ENCODE measurements at places on chromosomes 12 and 14.

- DNase-seq = no peak
These were observed 75.8 kb downstream of the SINHCAF start for GRCh38 chr12:31250179-31250578.

GRCh38 chr12:116508145-116509121, 50.7 kb upstream of the MAP1LC3B2 start:
- no peak for DNase-seq

DNA sequence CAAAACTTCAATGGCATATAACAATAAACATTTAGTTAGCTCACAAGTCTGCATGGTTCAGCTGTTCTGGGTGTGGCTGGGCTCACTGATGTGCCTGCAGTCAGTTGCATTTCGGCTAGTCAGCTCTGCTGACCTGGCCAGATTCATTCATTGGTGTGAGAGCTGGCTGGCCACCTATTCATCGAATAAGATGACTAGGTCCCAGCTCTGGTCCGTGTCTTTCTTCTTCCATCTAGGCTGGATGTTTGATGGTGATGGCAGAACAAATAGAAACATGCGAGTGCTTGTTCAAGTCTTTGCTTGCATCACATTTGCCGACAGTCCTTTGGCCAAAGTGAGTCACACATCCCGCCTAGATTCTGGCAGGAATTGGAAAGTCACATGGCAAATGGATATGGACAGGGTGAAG, 203.3 kb upstream of the CRY1 start:
- DNase-seq = peak; percentile 72

GRCh38 chr12:111881716-111882115, 39.7 kb downstream of the MAPKAPK5 start:
- no peak for DNase-seq

- DNase-seq = peak; percentile 91
These were observed 60.3 kb upstream of the BCL2L14 start for GRCh38 chr12:12010277-12011039.

- DNase-seq = no peak
These were observed at the start of gene DNAJC22 for GRCh38 chr12:49346659-49347310. Gene DNAJC22 (plus strand): TSS chr12:49346888. CDS start chr12:49348873, 1,985 bp downstream.

DNA sequence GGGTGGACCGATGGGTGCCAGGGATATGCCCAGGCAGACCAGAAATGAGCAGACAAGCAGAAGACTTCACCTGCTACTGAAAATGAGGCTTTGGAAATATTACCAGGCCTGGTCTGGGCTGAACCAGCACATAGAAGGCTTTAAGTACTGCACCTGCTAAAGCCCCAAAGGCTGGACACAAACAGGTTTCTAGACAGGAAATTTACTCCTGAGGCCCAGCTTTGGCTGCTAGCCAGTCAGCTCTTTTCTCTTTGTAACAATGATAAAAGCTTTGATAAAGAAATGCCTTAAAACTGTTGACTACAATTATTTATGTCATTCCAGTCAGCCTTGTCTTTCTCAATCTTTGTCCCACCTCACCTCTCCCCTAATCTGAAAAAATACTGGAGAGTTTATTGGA, 228.9 kb upstream of the EGLN3 start:
- DNase-seq = no peak

DNA sequence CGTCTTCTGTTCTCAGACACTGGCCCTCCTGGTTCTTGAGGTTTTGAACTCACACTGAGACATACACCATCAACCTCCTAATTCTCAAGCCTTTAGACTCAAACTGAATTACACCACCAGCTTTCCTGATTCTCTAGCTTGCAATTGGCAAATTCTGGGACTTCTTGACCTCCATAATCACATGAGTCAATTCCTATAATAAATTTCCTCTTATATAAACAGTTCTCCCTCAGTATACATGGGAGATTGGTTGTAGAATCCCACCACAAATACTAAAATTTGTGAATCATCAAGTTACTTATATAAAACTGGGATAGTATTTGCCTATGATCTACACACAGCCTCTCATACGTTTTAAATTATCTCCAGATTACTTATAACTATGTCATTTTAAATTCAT, 162.2 kb downstream of the DIO2 start:
- peak; percentile 6 for DNase-seq

DNA sequence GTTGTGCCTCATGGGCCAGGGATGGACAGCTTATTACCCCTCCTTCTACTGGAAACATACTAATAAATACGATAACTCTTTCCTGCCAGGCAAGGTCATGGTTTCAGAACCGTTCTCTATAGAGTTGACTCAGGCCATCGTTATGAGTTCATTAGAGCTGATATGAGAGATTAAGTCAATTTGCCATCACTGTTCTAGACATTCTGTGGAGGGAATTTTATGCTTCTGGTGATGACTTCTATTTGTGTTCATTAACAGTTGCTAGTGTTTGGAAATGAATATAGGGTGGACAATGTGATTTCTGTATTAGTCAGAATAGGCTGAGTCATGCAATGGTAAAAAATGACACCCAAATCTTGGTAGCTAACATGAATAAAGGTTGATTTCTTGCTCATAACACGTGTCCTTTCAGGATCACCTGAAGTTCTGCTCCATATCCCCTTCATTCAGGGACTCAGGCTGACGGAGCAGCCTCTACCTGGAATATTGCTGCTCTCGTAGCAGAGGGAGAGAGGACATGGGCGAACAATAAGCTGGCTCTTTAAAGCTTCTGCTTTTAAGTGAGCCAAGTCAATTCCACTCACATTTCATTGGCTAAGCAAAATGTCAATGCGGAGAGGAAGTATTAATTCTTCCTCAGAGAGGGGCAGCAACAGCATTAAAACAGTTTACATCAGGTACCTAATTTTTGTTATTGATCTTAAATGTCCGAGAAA, 18.5 kb upstream of the TBPL2 start:
- peak; percentile 65 for DNase-seq

GRCh38 chr12:114920771-114921554, 237.0 kb upstream of the TBX3 start:
- peak; percentile 50 for DNase-seq

- no peak for DNase-seq
These were observed 54.8 kb downstream of the WNK1 start for GRCh38 chr12:807041-807735.

- DNase-seq = no peak
These were observed 60.6 kb downstream of the MYRFL start for GRCh38 chr12:69885658-69886057.

DNA sequence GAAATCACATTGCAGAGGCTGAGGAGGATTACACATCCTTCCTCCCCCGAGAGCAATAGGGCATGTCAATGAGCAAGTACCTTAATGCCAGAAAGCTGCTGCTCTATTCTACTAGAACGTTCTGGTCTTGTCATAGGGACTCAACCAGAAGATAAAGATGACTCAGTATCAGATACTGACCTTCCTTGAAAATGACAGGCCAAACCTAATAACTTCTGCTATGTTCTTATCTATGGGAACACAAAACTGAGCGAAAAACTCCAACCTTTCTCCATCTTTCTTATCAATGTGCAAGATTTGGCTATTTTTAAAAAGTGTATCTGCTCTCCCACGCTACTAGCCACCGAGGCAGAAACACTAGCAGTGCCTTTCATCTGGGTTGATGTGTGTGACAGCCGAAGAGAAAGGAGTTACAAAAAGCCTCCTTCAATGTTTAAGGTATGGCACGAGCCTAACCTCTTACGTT, 5.5 kb downstream of the CCDC92 start:
- DNase-seq = no peak

DNA sequence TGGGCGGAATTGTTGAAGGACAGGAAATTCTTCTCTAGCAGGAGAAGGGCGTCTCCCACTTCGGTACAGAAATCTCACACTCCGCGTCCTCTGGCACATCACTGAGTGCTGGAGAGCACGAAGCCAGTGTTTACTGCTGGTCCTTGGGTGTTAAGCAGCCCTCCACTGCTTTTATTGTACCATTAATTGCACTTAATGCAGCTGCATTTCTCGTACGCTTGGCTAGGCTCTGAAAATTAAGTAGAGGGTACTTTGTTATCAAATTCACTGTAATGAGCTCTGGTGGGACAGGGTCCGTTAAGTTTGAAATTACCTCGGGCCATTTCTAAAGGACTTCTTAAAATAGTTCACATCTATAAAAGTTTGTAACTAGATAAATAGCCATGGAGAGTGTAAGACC, 411.2 kb downstream of the NPAS3 start:
- DNase-seq = no peak

DNA sequence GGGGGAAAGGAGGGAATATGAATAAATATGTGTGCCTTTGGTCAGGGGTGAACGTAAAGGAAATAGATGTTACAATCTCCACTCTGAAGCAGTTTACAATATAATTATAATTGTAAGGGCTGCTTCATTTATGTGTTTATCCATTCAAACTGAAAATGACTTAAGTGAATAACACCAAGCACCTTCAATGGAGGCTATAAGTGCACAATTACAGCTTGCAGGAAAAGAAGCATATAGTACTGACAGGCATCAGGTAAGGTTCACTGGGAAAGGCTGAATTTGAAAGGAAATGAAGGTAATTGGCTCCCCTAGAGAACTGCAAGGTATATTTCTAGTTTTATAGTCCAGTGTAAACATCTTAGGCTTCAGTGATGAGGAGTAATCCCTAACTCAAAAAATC, 192.7 kb downstream of the STXBP6 start:
- no peak for DNase-seq

- no peak for DNase-seq
These were observed 1504.8 kb upstream of the TMEM132C start for GRCh38 chr12:126762150-126762549.

- no peak for DNase-seq
These were observed 34.5 kb downstream of the FOXN3 start for GRCh38 chr14:89382487-89382886.
